ENCODE measurements at places on chromosomes 12 and 14.

DNA sequence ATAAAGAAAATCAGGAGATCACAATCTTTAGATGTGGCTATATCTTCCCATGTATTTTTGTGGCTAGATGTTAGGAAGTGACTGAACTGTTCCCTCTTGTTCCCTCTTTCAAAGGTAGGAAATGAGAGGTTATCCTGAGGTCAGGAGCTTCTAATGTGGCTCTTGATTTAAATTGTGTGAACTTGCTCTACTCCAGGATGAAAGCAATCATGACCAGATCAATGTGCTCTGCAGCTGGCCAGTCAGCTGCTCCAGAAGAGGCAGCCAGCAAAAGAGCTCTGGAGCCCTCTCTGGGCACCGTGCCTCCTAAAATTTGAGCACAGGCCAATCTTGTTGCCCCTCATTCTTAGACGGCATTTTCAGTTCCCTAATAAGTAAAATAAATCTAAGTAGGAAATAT lies 32.0 kb downstream of the CDK17 start:
- DNase-seq, result peak; percentile 53

- no peak for DNase-seq
These were observed 171.8 kb upstream of the FOXN3 start for GRCh38 chr14:89588840-89589296.

GRCh38 chr12:131404705-131405104 lies 306.2 kb upstream of the SFSWAP start:
- no peak for DNase-seq

DNA sequence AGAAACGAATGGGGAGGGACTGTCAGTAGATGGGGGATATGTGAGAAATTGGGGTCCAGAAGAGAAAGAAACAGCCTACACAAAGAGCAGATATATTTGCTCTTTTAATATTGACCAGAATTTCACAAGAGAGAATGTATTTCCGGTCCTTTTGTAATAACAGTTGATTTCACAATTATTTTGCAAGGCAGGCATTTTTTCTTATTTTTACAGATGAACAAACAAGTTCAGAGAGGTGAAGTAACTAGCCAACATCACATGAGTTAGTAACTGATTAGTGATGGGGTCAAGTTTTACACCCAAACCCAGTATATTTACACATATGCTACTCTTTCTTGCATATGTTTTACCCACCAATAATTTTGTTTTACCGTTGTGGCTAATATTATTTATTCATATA lies 188.2 kb downstream of the NAV3 start:
- no peak for DNase-seq

DNA sequence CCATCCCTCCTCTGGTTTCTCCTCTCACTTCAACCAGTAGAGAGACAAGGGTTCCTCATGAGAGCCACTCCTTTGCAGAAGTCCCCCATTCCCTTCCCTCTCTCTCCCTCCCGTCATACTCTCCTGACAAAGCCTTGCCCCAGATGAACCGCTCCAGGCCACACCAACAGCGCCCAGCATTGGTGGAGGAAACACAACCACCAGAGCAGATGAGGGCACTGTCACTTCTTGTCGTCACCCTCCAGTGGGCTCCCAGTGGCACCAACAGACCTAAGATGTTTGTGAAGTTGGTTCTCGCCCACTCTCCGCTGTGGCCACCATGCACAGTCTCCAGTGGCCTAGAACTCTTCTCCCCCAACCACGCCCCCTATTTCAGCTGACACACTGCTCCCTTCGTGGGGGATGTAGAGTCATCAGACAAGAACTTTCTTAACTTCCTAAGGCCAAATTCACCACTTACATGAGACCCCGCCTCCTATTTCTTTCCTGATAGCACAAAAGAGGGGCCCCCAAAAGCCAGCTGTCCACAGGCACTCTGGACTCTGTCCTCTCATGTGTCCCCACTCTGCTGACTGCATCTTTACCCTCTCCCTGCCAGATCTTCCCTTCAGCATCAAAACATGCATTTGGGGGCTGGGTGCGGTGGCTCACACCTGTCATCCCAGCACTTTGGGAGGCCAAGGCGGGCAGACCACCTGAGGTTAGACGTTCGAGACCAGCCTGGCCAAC lies 29.2 kb upstream of the PLEKHG6 start:
- DNase-seq, result no peak

- DNase-seq, result peak; percentile 74
These were observed 13.1 kb upstream of the CHD4 start for GRCh38 chr12:6620137-6620884.

GRCh38 chr12:40752011-40752410 lies 59.8 kb downstream of the CNTN1 start:
- no peak for DNase-seq

DNA sequence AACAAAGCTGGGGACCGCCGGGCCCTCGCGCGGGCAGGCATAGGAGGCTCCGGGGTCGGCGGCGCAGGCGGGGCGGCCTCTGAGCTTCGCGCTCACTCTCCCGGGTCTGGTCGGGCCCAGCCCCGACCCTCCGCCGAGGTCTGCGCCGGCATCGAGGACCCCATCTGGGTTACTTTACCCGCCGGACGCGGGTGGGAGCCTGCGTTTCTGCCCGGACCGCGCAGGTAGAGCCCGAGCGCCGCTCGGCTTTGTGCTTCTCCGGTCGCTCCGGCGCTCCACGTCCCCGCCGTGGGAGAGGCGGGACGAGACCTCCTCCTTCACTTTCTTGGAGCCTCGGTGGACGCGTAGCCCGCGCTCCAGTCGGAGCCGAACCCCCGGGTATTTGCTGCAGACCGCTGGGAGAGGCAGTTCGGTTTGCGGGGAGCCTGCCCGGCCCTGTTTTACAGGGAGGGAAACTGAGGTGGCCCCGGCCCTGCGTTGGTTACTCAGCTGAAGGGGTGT lies 63.2 kb downstream of the FBXL14 start:
- DNase-seq, result no peak

GRCh38 chr12:116710370-116711150 lies 27.3 kb downstream of the SPRING1 start:
- no peak for DNase-seq

DNA sequence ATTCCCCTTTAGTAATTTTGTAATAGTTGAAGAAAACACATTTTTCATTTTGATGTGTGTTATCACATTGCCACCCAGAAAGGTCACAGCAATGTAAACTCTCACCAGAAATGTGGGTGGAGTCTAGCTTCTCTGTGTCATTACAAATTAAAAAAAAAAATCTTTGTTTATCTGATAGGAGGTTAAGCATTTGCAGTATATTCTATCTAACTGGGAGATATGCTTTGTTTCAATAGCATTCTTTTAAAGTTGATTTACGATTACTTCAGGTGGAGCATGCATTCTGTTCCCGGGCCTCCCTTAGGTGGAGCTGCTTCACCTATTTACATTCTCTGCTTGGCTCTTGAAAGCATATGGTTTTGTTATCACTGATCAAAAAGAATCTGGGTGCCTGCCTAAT lies 7.8 kb downstream of the ADIPOR2 start:
- no peak for DNase-seq

DNA sequence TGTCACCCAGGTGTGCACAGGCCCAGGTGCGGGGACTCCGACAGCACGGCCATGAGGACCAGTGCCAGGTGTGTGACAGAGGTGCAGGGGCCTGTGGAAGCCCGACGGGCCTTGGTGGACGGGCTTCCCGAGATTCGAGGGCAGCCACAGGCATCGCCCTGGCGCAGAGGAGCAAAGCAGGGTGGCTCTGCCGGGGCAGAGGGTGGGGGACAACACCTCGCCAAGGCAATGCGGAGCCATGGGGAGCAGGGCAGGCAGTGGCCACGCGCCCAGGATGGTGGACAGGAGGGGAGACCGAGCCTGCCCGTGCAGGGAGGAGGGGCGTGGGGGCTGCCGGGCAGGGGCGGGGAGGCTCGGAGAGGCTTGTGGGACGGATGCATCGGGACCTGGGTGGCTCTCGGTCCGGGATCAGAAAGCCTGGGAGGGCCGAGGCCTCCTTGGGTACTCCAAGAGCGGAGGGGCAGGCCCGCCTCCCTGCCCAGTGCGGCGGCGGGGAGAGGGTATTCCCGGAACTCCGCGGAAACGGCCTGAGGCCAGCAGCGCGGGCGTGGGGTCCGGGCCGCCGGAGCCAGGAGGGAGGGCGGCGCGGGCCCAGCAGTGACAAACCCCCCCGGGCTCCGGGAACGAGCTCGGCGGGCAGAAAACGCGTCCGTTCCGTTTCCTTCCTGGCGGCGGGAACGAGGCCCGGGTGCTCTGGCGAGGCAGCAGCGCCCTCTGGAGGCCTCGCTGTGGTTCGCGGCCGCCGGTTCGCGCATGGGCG lies 1.6 kb downstream of the TMEM121 start:
- DNase-seq, result peak; percentile 90

- DNase-seq, result no peak
These were observed 154.0 kb upstream of the DIO3 start for GRCh38 chr14:101407328-101407727.

- DNase-seq, result no peak
These were observed 126.4 kb upstream of the TMEM132C start for GRCh38 chr12:128140551-128140950.

GRCh38 chr14:95041477-95042020 lies 115.8 kb downstream of the DICER1 start:
- no peak for DNase-seq

DNA sequence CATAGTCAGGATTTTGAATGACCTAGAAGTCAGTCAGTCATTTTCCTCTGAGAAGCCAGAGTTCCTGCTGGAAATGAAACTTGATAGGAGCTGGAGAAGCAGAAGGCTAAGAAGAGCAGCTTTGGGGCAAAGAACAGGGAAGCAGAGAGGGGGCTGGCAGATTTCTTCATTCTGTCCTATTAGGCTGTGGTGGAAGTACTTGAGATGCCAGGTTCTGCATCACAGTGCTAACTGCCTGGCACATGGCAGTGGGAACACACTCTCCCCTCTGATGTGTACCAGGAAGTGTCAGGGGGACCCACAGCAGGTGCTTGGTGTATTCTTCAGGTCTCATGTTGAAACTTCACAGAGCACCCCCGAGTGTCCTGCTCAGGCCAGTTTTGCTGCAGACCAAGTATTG lies 61.0 kb downstream of the SUSD6 start:
- DNase-seq, result no peak

DNA sequence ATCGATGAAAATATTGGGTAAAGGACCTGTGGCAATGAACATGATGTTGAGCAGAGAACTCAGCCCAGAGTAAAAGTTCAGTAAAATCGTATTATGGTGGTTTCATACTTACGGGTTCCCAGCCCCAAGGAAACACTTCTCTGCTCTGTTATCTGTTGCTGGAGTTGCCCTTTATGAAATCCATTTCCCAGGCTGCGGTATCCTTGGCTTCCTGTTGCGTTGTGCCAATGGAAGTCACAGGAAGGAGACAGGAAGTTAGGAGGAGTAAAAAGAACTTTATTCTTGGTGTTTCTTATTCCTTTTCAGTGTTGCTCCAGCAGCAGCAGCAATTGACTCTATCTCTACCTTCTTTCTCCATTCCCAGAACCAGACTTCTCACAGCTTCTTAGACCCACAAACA lies 965.2 kb downstream of the VRK1 start:
- DNase-seq, result no peak

- DNase-seq, result peak; percentile 60
These were observed 258.4 kb downstream of the CACNA1C start for GRCh38 chr12:2311020-2311778.

GRCh38 chr12:123089631-123090353 lies 61.1 kb downstream of the PITPNM2 start:
- DNase-seq, result no peak

GRCh38 chr12:124923905-124924734 lies 9.7 kb upstream of the UBC start:
- DNase-seq, result peak; percentile 35

- DNase-seq, result no peak
These were observed 38.1 kb upstream of the GARIN2 start for GRCh38 chr14:67151082-67151666.

DNA sequence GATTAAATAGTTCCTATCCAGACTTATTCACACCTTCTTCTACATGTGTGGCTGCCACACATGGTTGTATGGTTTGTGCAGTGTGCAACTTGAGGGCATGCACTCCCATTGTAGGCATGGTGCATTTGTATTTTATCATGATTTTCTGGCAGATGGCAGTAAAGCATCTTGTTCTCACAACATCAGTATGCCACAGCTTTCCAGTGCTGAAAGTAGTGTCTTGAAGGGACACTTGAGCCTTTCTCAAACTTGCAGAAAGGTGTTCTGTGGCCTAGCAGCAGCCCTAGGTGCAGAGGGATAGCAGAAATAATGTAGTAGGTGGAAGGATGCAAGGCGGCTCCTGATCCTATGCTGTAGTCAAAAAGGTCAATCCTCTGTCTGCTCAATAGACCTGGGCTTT lies 72.9 kb downstream of the LMNTD1 start:
- no peak for DNase-seq

DNA sequence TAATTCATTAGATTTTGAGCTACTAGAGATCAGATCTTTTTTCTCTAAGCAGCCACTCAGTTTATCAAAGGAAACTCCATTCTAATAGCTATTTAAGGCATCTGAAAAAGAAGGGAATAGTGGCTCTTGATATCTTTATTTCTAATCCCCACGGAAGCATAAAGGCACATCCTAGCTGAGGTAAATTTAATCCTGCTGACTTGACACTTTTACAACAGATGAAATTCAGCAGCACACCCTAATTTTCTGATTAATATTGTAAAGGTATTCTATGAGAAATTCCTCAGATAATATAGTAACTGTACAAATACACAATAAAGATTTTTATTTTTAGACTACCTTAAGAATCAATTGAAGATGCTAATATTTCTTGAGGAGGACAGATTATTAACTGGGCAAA lies 916.4 kb downstream of the TMTC2 start:
- DNase-seq, result no peak

DNA sequence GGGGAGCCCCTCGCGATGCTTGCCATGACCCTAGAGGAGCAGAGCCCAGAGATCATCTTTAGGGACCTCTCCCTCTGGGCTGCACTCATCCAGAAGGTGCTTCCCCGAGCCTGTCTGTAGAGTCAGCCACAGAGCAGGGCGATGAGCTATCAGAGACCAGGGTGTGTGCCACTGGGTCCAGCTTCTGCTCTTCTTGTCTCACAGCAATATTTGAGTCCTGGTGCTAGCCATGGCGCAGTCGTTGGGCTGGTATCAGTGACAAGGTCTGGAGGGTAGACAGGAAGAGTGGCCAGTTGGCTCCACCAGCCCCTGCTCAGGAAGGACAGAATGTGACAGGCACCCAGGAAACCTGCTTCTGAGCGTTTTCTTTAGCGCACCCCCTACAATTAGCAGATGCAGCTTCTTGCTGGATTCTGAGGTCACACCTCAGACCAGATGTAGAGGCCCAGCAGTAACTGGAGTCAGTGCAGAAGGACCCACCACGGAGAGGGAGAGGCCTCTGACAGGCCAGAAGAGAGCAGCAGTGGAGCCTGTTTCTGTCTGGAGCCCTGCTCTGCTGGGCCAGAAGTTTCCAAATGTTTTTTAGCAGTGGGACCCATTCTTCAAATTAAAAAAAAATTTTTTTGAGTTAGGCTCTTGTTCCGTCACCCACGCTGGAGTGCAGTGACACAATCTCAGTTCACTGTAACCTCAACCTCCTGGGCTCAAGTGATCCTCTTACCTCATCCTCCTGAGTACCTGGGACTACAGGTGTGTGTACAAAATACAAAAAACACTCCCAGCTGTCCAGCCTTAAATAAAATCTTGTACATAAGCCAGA lies 23.7 kb downstream of the ANKRD9 start:
- DNase-seq, result no peak

GRCh38 chr14:53304726-53305381 lies 151.7 kb upstream of the DDHD1 start:
- DNase-seq, result peak; percentile 35

Measured in right forelimb (tissue), 1 donor.